T-helper 2 cell (primary cell): ENCODE measurements at places on chromosomes 4 and X.

GRCh38 chrX:84108584-84108983 is 79.4 kb downstream of the RPS6KA6 start:
- no peak for DNase-seq

GRCh38 chrX:104445591-104445990 is 120.4 kb upstream of the IL1RAPL2 start:
- no peak for DNase-seq

- no peak for DNase-seq
Observed at GRCh38 chr4:187179086-187180058, 455.7 kb upstream of the FAT1 start.

- peak; percentile 3 for DNase-seq
Observed at GRCh38 chr4:156889616-156890594, 81.7 kb downstream of the PDGFC start.

GRCh38 chr4:187732524-187732923 is 263.0 kb upstream of the ZFP42 start:
- no peak for DNase-seq

GRCh38 chr4:119667802-119668201 is 39.2 kb upstream of the PDE5A start:
- no peak for DNase-seq

GRCh38 chrX:45022150-45022549 is 149.2 kb downstream of the KDM6A start:
- no peak for DNase-seq

DNA sequence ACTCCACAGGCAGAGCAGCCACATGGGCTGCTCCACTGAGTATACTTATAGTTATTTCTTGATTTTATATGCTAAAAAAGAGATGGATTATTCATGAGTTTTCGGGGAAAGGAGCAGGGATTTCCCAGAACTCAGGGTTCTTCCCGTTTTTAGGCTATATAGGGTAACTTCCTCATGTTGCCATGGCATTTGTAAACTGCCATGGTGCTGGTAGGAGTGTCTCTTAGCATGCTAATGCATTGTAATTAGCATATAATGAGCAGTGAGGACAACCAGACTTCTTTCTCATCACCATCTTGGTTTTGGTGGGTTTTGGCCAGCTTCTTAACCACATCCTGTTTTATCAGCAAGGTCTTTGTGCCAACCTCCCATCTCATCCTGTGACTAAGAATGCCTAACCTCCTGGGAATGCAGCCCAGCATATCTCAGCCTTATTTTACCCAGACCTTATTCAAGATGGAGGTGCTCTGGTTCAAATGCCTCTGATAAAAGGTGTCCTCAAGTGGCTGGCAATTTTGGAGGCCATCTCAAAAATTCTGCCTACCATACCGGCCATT is 213.0 kb upstream of the VEGFC start:
- no peak for DNase-seq
